LNCaP clone FGC (cell line): ENCODE measurements at places on chromosomes 2 and 18.

DNA sequence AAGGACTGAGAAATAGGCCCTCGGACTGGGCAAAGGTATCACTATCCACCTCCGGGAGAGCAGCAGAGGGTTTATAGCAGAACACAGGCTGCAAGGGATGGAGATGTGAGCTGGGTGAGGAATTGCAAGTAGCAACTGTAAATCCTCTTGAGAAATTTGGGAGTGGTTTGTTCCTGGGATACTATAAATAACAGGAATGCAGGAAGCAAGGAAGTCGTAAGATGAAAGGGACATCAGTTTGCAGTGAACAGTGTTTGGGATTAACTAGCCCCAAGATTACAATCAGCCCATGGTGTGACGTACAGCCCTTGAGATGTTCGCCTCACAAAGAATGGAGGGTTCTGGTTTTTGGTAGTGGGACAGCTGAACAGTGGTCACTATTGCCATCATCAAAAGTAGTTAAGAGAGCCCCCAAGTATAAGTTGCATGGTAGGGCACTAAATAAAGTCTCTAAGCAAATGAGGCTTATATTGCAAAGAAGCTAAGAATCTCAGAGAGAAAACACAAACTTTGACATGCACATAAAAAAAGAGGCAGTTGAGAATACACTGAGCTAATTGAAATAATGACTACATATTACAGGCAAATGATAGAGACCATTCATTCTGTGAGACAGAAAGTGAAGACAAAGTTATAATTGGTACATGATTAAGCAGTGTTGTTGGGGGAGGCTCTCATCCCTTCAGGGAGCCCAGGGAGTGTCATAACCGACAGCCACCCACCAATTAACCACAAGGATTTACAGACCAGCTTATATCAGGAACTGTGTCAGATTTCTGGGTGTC is 362.5 kb upstream of the ACVR2A start:
- DNase-seq = no peak

- no peak for DNase-seq
Measured at GRCh38 chr2:102736410-102737409, 25.1 kb upstream of the TMEM182 start.

GRCh38 chr2:200674837-200675236 is 89.0 kb downstream of the AOX1 start:
- no peak for DNase-seq

DNA sequence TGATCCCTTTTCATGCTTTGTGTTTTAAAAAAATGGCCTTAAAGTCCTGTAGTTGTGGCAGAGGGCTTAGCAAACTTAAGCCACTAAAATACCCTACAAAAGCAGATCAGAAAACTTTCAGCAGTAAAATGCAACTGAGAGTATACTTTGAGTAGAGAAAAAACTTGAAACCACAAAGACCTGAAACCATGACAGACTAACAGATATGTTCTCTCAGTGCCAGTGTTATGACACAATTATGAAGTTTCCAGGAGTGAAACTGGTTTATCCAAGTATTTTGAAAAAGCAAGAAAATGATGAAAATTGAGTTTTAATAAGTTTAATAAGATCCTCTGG is 74.5 kb downstream of the SPRED2 start:
- no peak for DNase-seq

DNA sequence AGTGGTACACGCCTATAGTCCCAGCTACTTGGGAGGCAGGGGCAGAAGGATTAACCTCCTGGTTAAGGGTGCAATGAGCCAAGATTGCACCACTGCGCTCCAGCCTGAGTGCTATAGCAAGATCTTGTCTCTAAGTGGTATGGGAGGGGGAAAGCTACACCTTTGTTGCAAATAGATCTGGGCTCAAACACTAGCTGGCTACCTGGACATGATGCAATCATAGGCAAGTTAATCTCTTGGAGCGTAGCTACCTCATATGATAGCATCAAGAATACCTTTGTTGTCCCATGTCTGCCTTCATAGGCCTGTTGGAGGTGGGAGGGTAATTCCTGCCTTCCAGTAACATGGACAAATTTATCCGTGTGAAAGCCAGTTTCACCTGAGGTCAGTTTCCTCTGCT is 15.7 kb downstream of the KLHL29 start:
- no peak for DNase-seq

- no peak for DNase-seq
Measured at GRCh38 chr2:154497019-154497418, 201.5 kb upstream of the KCNJ3 start.

GRCh38 chr2:204737296-204737695 is 192.0 kb downstream of the PARD3B start:
- DNase-seq = no peak

GRCh38 chr2:126831234-126832005 is 67.3 kb upstream of the TEX51 start:
- no peak for DNase-seq
